Ovary (tissue), 10 donors: ENCODE measurements at places on chromosomes 11 and 22.
A peak's percentile ranks its signal among the peaks of the same experiment; 100 is the strongest.

DNA sequence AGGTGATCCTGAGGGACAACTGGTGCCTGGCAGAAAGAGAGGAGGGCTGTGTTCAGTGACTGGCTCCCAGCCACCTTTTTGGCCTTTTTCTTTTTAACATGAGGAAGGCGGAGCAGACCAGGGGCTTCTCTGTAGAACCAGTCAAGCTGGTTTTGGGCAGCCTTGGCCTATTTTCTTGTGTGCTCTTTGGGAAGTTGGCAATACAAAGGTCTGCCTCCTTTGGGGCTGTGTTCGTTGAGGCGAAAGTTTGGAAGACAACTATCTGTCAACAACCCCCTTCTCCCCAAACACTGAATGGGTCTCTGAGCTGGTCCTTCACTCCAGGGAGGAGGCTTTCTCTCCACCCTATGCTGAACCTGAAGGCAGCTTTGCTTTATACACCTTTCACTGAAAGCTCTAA is 8.5 kb downstream of the MARK2 start:
- no peak for DNase-seq

DNA sequence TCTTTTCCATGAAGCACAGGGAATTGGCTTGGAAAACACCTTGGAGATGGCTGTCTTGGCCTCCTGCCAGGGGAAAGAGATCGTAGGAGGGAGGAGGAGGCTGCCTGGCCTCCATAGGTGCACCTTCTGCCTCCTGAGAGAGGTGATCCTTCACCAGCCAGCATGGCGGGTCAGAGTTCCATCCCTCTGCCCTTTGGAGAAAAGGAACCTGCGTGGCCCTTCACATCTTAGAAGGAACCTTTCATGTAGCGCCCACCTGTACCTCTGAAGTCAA is 58.2 kb upstream of the DRD2 start:
- DNase-seq = no peak

DNA sequence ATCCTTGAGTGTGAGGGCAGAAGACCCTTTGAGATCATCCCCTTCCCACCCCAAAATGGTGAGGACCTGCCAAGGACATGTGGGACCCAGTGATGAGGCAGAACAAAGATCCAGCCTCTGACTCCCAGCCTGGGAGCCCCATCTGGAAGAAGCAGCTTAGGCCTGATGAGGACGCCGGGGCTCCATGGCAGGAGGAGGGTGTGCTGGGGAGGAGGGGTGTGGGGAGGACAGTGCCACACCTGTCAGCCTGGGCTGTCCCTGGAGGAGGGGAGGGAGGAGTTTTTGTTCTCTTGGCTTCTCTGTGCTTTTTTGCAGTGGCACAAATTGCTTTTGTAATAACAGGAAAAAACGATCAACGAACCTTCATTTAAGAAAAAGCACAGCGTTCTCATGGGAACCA is 44.4 kb upstream of the DAGLA start:
- no peak for DNase-seq

GRCh38 chr22:49142296-49142695 is 685.4 kb downstream of the BRD1 start:
- no peak for DNase-seq

DNA sequence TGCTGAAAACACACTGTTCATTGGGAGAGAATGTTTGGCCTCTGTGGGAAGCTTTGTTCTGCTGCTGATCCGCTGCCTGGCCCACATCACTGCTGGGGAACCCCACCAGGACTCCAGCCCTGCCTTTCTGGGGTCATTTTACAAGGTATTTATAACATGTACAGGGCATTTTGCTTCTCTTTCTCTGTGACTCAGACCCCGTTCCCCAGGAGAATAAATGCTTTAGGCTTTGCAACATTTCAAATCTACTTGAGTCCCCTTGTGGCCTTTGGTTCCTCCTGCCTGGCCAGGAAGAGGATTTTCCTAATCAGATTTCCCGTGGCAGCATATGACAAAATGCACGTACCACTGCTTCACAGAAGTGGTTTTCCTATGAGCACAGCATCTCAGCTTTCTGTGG is 43.0 kb downstream of the BTG4 start:
- DNase-seq = no peak

DNA sequence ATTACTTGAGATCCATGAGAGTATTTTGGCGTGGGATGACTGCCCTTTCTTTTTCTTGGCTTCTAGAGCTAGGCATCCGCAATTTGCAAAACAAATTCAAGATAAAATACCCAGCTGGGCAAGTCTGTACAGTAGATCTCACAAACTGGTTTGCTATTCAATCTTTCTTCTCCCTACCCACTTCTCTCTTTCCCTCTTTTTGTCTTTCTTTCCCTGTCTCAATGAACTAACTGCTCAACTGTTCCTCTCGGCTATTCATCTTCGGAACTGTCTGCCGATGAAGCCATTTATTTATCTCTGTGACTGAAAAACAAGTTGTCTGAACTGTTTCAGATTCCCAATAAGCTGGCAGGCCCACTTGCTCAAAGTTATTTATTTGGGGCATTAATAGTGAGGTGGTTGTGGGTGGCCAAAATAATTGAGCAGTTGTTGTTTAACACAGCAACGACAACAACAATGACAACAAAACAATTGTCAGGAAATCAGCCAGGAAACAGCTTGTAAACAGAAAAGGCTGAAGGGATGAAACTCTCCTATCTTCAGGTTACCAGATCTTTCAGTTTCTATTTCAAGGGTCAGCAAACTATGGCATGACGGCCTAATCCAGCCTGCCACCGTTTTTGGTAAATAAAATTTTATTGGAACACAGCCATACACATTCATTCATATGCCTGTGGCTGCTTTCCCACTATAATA is 76.0 kb upstream of the MTMR2 start:
- DNase-seq = no peak

GRCh38 chr11:10293423-10294289 is at the start of gene SBF2:
Gene SBF2 (minus strand): TSS chr11:10294219. CDS start chr11:10294069, 150 bp downstream.
- DNase-seq = peak; percentile 85

GRCh38 chr11:1335264-1335810 is 25.9 kb upstream of the TOLLIP start:
- peak; percentile 18 for DNase-seq

DNA sequence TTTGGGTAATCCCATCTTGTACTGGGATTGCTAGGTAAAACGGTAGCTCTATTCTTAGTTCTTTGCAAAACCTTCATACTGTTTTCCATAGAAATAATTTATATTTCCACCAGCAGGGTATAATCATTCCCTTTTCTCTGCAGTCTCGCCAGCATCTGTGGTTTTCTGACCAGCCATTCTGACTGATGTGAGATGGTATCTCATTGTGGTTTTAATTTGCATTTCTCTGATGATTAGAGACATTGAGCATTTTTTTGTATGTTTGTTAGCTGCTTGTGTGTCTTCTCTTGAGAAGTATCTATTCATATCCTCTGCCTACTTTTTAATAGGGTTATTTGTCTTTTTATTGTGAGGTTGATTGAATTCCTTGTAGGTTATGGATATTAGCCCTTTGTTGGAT is 220.9 kb downstream of the PGR start:
- no peak for DNase-seq

GRCh38 chr11:10539339-10539738 is 1.6 kb downstream of the RNF141 start:
- no peak for DNase-seq

DNA sequence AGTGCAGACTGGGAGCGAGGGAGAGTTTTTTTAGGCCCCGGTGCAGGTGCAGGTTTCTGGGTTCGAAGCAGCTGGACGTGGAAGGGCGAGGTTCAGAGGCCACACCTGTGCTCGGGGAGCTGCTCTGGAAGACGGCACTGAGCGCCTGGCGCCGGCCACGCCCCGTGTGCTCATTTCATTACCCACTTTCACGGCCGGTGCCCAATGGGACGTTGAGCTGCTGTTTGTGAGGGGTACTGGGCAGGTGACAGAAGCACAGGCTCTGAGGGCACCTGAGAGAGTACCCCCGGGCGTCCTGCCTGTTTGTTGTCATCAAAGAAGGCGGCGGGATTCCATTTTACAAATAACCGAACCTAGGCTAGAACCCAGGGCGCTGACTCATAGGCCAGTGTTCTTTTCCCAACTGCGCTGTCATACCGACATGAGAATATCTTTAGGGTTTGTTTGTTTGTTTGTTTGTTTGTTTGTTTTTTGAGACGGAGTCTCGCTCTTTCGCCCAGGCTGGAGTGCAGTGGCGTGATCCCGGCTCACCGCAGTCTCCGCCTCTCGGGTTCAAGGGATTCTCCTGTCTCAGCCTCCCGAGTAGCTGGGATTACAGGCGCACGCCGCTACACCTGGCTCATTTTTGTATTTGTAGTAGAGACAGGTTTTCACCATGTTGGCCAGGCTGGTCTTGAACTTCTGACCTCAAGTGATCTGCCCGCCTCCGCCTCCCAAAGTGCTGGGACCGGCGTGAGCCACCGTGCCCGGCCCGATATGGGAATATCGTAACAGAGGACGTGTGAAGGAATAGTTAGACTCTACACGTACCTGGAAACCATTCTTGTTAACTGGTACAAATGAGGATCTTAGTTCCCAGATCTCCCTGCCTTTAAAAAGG is 16.6 kb upstream of the SPTBN2 start:
- DNase-seq = no peak

DNA sequence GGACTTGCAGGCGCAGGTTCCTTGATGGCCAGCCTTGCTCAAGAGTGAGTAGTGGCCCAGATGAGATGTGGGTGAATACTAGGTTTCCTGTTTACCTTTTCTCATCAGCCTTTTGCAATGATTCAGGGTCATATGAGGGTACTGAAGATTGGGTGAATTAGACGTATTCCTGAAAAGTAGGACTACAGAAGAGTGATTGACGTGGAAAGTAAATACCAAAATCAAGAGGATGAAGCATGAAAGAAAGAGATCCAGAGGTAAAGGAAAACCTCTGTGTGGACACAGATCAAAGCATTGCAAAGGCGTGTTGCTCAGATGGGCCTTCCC is 59.9 kb downstream of the CYB5R2 start:
- DNase-seq = no peak

DNA sequence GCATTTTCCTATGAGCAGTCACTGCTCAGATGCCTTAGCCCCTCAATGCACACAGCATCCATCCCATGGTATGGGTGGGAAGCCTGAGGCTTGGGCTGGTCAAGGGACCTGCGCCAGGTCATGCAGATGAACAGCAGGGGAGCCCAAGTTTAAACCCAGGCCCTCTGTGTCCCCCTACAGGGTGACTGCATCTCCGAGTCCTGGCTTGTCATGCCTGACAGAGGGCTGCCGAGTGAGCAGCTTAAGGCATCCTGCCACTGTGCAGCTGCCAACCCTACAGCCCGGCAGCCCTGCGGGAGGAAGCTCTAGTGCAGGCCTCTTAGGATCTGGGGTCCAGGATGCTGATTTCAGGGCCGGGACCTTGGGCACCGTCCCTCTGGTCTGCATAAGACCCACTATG is 10.0 kb downstream of the IL2RB start:
- DNase-seq = no peak

- DNase-seq = no peak
Observed at GRCh38 chr22:30123463-30123862, 43.2 kb downstream of the HORMAD2 start.

- no peak for DNase-seq
Observed at GRCh38 chr22:23109441-23109978, 32.3 kb downstream of the RSPH14 start.

DNA sequence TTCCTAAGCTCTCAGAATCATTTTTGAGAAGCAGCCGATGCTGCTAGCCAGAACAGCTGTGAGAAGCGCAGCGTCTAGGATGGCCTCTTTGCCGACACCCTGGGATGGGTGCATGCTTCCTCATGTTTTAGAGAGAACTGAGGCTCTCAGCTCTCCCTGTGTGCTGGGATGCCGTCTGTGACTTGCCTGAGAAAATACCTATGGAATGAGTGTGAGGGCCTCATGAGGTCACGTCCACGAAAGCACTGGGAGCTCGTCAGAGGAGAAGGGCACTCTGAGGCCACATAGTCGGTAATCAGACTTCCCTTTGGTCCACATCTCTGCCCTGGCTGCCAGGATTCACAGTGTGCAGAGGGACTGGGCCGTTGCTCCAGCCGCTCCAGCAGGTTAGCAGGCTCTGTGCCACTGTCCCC is 54.7 kb downstream of the MICAL3 start:
- DNase-seq = peak; percentile 29

DNA sequence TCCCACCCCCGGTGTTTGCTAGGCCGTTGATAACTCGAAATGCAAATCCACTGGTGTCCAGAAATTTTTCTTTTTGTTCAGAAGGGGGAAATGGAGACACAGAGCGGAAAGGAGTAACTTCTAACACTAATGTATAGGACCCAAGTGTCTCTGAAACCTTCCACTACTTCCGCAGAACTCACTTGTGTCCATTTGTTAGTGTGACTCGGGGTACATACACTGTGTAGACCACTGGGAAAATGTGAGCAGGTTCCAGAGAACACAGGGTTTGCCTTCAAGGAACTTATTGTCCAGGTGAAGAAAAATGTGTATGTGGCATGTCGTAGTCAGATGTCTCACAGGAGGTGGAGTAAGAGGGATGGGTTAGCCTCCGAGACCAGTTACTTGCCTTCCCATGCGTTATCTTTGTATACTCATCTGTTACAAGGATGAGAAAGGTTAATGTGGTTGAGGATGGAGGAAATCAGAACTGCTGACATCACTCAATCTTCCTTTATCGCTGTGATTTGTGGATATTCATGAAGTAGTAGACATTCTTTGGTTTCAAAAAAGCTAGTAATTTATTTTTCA is 857 bp downstream of the ARCN1 start:
- DNase-seq = no peak

GRCh38 chr11:12186701-12187100 is 76.3 kb downstream of the MICAL2 start:
- DNase-seq = no peak

DNA sequence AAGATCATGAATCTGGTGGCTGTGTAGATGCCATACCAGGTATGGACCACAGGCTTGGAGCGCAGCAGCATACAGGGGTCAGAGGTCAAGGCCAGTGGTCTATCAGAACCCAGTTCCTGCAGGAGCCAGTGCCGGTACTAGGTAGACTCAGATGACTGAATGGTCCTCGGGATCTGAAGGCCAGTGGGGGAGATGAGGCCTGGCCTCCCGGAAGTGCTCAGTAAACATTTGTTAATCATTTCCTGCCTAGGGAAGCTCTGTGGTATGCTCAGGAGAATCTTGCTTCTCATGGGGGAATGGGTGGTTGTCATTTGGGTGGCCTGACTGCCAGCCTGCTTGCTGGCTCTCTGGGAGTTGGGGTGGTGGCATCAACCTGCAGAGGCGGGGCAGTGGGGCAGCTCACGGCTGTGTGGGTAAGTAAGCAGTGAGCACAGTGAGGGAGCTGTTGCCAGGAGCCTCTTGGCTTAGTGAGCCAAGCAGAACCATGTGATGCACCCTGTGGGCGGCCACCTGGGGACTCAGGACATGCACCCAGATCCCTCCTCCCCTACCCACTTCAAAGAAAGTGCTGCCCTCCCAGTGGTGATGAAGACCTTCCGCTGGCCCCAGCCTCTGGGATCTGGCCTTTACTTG is 33.0 kb downstream of the PTPRJ start:
- no peak for DNase-seq

- peak; percentile 73 for DNase-seq
Observed at GRCh38 chr11:3123305-3123704, 41.8 kb downstream of the OSBPL5 start.

DNA sequence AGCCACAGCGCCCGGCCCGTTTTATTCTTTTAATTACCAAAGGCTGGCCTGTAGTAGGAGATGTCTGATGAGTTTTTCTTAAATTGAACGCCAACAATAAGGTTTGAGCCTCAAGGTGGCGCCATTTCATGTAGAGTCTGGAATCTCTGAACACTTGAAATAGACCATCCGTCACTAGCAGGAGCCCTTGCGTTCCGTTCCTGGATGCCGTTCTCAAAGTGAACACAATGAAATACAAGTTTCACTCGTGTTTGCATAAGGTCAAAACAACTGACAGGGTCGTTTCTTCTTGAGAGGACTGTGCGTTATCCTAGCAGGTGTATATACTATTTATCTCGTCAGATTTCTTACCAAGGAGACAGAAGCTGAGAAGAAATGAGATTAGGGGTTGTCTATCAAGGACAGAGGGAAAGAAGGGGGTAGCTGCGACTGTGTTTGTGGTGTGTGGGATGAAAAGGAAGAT is 18.7 kb upstream of the SCGB1D1 start:
- DNase-seq = no peak
